HuH-7 (cell line): ENCODE measurements at places on chromosomes 7 and 10.
A peak's percentile ranks its signal among the peaks of the same experiment; 100 is the strongest.

GRCh38 chr7:117250801-117251200, 72.1 kb downstream of the WNT2 start:
- no peak for DNase-seq

GRCh38 chr7:117724898-117725297, 148.3 kb downstream of the CTTNBP2 start:
- DNase-seq = no peak

- no peak for DNase-seq
Observed at GRCh38 chr10:70932392-70933196, 44.2 kb upstream of the PCBD1 start.

- no peak for DNase-seq
Observed at GRCh38 chr10:48580236-48580635, 24.6 kb downstream of the ARHGAP22 start.

DNA sequence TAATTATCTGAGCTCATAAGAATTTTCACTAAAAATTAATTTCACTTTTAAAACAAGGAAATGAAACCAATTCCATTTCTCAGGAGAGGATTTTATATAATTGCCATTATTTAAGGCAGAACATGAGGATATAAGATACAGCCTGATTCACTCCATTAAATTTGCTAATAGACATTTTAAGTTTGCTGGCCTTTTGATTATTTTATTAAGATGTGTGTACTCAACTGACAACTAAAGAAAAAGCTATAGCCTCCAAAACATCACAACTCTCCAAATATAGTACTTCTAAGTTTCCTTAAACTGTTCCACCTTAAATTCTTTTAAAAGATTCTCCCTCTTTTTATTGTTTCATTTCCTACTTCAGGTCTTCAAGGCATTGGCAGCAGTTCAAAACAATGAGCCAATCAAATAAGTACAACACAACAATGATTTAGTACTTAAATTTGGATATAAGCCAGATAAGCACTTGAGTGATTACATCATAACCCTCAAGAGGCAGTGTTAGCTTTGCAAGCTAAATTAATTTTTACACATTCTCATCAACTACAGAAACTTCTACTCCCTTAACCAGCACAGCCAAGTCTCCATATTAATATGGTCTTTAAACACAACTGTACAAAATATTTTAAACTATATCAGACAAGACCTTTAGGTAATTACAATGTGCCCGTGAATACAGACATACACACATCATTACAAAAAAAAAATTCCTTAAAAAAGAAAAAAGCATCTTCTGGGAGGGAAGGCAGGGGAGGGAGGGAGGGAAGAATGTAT, 121.8 kb downstream of the KMT2C start:
- peak; percentile 7 for DNase-seq

DNA sequence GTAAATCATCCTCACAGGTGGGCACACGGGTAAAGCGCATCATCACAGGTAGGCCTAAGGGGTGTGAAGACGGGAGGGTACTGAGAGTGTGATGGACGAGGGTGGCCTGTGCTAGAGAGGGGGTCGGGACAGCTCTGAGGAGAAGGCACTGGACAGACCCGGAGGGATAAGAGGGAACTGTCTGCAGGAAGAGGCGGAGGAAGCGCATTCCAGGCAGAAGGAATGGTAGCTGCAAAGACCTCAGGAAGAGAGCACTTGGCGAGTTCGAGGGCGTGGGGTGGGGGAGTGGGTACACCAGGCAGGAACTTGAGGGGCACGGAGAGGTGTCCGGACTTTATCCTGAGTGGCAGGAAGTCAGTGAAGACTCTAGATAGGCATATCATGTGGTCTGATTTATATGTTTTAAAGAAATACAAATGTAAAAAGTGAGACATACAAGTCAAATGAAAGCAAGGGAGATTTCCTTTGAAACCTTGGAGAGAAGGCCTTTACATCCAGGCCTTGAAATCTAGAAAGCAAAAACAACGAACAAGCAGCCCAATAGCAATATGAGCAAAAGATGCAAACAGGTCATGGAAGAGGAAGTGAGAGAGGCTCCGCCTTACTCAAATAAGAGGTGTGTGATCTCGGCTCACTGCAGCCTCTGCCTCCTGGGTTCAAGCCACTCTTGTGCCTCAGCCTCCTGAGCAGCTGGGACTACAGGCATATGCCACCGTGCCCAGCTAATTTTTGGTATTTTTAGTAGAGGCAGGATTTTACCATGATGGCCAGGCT, 3.6 kb downstream of the LHPP start:
- no peak for DNase-seq

DNA sequence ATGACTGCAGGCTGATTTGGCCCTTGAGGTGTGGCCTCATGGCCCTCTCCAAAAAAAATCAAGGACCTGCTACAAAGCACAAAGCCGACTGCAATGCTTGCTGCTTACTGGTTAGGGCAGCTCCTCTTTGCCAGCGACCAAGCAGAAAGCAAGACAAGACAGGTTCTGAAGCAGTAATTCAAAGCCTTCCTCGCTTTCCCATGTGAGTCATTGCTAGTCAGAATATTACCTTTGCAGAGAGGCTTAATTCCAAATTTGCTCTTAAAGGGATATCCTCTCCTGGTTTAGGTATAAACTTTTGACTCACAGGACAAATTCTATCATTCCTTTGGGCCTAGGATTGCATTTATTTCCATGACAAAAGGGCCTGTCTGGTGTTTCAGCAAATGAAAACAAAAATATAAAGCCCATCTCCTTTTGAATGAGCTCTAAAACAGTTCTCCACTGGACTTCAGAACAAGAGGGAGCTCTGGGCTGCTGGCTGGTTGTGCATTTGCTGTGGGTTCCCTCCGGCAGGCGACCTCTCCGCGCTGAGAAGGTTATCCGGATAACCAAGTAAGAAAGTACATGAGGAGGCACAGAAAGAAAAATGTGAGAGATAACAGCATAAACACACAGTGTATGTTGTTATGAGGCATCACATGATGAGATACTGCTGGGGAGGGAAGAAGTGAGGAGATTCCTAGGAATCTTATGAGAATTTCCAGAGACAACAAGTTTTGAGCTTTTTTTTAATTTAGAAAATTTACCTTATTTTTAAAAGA, 90.8 kb downstream of the EGFR start:
- DNase-seq = no peak

- no peak for DNase-seq
Observed at GRCh38 chr7:27339478-27339877, 96.9 kb downstream of the EVX1 start.

DNA sequence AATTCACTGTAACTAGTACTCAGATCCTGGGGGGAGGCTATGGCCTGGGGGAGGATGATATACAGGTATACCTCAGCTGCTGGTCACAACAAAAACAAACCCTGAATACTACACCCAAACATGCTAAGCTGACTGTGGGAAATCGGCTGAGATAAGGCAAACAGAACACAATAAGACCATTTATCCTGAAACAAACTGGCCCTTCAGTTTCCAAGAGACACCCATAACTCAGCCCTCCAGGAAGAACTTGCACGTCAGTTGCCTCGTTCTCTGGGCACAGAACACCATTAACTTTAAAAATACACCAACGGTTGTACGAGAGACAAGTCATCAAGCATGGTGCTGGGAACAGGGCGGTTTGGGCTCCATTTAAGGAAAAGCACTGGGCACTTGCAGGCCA, 24.1 kb upstream of the KCNMA1 start:
- no peak for DNase-seq

DNA sequence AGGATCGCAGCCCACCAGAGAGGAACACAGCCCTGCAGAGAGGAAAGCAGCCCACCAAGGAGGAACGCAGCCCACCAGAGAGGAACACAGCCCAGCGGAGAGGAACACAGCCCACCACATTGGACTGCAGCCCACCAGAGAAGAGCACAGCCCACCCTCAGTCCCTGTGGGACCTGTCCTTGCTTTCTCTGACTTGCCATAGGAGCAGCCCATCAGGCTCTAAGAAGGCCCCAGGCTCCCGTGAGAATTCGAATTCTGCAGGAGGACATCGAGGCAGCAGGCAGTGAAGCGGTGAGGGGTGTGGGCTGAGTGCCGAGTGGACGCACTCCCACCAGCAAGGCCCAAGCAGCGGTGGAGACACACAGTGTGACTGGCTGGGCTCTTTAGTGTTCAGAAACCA, 59.1 kb downstream of the HTR5A start:
- no peak for DNase-seq

DNA sequence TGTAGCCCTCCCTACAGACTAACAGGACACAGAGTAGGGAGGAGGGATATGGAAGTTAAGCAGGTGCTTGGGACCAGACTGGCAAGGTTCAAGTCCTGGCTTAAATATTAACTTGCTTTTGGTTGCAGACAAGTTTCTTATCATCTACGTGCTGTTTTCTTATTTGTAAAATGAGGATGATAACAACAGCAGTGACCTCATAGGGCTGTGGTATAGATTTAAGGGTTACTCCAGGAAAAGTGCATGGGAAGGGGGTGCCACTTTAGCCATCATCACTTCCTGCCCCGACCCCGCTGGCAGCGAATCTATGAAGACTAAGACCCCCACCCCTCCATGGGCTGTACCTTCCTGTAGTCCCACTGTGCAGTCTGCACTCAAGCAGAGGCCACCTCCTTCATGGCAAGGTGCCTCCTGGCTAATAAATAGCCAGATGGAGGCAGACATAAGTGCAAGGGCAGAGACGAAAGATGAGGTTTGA, 250.2 kb downstream of the COBL start:
- peak; percentile 29 for DNase-seq

GRCh38 chr10:133109711-133110110, 22.0 kb downstream of the ADGRA1 start:
- no peak for DNase-seq

GRCh38 chr10:31760674-31761081, 168.0 kb downstream of the ARHGAP12 start:
- no peak for DNase-seq

- no peak for DNase-seq
Observed at GRCh38 chr7:6175645-6176044, 96.8 kb downstream of the CYTH3 start.

- no peak for DNase-seq
Observed at GRCh38 chr7:22667562-22668239, 59.3 kb upstream of the IL6 start.

DNA sequence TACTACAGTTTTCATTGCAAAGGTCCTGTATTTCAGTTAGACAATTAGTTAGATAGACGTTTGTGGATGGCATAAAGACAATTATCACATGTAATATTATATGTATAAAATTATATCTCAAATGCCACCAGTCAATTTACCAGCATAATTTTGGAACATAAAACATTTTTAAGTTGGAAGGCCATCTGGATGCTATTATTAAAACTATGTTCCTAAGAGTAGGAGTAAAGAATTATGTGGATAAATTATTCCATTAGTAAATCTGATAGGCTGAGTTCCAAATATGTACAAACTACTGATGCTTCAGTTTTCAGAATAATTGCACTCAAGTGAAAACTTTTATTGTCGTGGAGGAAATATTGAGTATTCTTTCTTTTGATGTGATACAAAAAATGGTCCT, 790.3 kb downstream of the GRM8 start:
- DNase-seq = no peak

- DNase-seq = no peak
Observed at GRCh38 chr7:26321435-26321834, 29.8 kb downstream of the SNX10 start.

DNA sequence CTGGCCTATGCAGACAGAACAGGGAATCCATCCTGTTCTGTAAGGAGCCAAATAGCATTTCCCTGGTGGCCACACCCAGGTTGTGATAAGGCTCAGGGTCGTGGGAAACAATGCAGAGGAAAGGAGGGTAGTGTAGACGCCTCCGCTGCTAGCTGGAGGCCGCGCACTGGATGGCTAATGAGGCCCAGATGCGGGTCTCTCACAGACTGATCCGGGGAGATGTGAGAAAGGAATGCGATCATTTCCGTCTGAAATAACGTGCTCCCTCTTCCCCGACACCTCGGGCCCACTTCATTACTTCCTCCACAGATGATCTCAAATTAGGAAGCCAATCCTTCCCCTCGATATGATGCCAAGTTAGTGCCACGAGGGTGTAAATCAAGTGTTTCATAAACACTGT, 203.3 kb downstream of the TAX1BP1 start:
- no peak for DNase-seq

- no peak for DNase-seq
Observed at GRCh38 chr10:100858747-100859483, 53.8 kb upstream of the SLF2 start.

GRCh38 chr7:132972745-132973144, 109.1 kb downstream of the CHCHD3 start:
- DNase-seq = no peak

- no peak for DNase-seq
Observed at GRCh38 chr10:69842020-69842419, 40.3 kb downstream of the COL13A1 start.

DNA sequence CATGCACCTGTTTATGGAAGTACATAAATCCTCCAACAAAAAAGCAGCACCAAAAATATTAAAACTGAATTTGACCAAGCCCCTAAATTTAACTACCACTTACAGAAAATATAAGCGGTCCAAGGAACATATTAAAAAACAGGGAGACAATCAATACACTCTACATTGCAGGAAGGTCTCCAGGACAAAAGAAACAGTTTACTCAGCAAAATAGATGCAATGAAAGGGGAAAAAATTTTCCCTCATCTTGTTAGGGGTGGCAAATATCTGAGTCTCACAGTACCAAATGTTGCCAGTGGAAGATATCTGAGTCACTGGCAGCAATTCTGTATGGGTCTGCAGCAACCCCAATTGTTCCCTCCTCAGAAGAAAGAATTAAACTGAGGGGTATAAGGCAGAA, 50.4 kb downstream of the NAMPT start:
- no peak for DNase-seq

DNA sequence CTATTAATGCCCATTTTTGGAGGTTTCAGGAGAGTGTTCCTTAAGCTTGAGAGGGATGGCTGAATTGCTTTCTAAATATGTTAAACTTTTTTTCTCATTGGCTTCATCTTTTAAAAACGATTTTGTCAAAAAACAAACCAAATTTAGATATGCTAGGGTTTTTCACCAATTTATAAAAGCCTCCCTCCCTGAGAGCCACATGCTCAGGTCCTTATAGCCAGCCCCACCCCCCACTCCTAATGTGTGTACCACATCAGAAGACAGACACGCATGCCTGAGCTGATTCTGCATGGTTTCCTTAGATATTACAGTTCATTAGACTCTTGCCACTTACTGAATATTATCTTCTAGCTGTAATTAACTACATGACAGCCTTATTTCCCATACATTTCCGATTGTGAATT, 2.0 kb downstream of the CUL1 start:
- DNase-seq = no peak

GRCh38 chr10:828191-828590, 103.3 kb downstream of the LARP4B start:
- DNase-seq = no peak

- DNase-seq = no peak
Observed at GRCh38 chr10:71512761-71513539, 116.2 kb downstream of the CDH23 start.

DNA sequence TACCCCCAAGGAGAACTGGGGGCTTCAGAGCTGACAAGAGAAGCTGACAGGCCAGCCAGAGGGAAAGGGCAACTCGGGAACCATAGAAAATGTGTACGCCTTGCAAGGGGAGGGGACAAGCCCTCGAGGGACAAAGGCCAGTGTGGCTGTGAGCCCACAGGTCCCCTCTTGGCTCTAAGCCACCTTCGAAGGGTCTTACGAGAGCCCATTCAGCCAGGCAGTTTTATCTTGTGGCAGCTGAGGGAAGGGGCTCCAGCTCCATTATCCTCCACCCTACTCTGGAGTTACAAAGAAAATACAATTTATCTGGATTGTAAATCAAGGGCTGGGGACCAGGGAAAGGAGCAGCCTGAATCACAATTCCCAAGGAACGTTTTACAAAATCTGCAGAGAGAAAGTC, 159.5 kb upstream of the ZMIZ1 start:
- no peak for DNase-seq

GRCh38 chr10:50517626-50518025, 106.1 kb downstream of the SGMS1 start:
- no peak for DNase-seq
